Stimulated activated CD4-positive, alpha-beta T cell treated with anti-CD3 and anti-CD28 coated beads, TNF-alpha, amount 100 ng/mL, for 48 hours (primary cell): ENCODE measurements at places on chromosomes 3 and 15.

- no peak for DNase-seq
These were observed 897.3 kb downstream of the ROBO1 start for GRCh38 chr3:78870484-78870883.

DNA sequence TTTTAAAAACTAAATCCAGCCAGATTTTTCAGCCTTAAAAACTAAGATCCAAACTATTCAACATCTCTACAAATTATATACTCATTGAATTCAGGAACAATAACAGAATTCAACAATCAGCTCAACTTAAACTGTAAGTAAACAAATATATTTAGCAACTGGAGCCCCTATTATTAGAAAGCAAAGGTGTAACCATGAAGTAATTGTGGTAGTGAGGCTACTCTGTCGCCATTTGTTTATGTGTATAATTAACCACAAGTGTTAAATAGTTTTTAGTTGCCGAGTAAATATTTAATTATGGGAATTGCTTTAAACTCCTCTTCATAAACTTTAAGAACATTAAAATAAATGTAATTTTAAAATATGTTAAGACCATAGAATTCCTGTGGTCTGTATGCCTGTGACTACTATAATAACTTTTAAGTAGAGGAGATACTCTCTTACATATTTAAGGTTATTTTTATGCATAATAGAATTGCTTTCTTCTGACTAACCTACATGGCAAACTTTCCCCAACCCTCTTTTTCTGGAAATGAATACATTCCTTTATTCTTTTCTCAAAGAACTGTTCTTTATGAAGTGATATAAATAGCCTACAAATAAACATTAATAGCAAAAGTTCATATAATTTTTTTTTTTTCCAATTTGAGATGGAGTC, 51.2 kb downstream of the MFN1 start:
- no peak for DNase-seq

DNA sequence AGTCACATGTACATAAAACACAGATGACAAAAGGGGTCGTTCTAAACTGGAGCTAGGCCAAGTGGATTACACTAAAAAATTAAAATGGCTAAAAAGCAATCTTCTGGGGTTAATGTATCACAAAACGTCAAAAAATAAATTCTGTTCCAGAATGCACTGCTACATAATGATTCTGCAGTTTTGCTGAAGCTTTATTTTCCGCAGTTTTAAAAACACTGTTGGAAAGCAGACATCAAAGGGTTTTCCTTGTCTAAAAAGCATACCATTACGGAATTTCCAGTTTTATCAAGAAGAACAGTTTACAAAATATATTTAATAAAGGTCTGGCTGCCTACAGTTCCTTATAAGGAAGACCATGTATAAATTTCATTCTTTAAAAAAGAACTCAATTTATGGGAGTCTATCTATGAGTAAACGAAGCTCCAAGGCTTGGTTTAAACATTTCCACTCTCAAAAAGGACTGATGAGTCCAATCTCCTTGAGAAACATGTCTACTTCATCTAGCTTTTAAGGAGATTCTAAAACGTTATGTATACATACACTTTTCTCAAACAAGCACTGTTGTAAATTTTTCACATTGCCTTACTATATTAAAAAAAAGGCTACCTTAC, 1.3 kb downstream of the DMXL2 start:
- no peak for DNase-seq

- DNase-seq, result no peak
These were observed 66.3 kb downstream of the CCR1 start for GRCh38 chr3:46141813-46142212.

- DNase-seq, result no peak
These were observed 146.0 kb upstream of the SMAD3 start for GRCh38 chr15:66919421-66919820.

GRCh38 chr3:138439646-138440045, 5.2 kb downstream of the ESYT3 start:
- no peak for DNase-seq

DNA sequence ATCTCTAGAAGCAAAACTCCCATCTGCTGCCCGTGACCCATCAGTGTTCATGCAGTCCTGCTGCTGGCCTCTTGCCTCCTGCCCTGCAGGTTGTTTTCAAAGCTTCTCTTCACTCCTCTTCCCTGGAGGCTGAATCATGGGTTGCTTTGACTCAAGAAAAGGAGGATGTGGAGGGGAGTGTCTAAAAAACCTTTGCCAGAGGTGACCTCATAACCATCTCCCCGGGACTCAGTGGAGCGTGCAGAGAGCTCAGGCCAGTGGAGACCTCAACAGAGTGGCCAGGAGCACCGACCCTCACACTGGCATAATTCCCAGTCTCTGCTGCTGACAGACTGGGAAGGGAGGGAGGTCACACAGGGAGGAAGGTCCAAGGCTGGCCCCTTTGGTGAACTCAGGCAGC, 60.9 kb upstream of the ITGA11 start:
- no peak for DNase-seq

GRCh38 chr3:185319801-185320200, 43.1 kb upstream of the MAP3K13 start:
- no peak for DNase-seq

- no peak for DNase-seq
These were observed 17.9 kb upstream of the ADIPOQ start for GRCh38 chr3:186824430-186825139.

DNA sequence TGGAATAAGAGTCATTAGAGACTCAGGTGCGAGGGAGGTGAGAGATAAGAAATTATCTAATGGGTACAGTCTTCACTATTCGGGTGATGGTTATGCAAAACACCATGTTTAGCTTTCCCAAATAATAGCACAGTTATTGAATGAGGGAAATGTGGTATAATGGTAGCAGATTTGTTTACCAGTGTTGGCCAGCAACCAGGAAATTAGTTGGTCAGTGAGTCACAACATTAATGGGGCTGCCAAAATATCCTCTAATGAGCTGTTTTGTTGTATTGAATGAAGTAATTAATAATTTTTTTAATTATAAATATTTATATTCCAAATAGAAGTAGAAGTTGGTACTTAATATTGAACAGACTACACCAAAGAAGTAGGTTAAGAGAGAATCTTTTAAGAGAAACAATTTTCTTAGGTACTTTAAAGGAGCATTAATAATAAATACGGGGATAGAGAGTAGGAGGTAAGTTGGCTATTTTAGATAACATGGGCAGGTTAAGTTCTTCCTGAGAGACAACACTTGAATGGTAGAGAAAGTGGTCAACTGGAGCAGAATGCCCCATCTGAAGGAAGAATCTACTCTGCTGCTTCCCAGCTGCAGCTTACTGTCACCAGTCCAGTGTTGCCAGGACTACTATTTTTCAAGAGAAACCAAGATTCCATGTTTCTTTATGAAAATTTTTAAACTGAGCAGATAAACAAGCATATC, 218.8 kb downstream of the UBE2E2 start:
- no peak for DNase-seq

DNA sequence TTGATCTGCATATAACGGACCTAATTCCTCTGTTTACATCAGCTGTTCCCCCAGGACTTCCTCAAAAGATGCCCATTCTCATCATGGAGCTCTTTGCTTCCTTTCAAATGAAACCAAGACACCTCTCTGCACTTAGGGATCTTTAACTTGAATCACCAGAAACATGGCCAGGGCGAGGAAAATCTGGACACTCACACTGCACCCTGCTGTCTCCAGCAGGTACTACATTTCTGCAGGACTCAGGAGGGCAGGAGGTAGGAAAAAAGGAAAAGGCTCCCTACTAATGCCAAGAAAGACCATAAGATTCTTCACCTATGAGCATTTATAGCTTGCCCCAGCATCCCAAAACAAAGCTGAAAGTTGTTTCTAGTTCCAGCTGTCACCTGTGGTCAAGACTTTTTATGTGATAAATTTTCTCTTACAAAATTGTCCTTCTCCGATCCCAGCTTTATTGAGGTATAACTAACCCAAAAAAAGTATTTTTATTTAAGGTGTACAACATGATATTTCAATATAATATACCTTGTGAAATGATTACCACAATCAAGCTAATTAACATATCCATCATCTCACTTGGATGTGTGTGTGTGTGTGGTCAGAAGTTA, 87.3 kb upstream of the C15orf61 start:
- DNase-seq, result peak; percentile 8

GRCh38 chr15:88331291-88331690, 74.8 kb upstream of the NTRK3 start:
- peak; percentile 56 for DNase-seq

DNA sequence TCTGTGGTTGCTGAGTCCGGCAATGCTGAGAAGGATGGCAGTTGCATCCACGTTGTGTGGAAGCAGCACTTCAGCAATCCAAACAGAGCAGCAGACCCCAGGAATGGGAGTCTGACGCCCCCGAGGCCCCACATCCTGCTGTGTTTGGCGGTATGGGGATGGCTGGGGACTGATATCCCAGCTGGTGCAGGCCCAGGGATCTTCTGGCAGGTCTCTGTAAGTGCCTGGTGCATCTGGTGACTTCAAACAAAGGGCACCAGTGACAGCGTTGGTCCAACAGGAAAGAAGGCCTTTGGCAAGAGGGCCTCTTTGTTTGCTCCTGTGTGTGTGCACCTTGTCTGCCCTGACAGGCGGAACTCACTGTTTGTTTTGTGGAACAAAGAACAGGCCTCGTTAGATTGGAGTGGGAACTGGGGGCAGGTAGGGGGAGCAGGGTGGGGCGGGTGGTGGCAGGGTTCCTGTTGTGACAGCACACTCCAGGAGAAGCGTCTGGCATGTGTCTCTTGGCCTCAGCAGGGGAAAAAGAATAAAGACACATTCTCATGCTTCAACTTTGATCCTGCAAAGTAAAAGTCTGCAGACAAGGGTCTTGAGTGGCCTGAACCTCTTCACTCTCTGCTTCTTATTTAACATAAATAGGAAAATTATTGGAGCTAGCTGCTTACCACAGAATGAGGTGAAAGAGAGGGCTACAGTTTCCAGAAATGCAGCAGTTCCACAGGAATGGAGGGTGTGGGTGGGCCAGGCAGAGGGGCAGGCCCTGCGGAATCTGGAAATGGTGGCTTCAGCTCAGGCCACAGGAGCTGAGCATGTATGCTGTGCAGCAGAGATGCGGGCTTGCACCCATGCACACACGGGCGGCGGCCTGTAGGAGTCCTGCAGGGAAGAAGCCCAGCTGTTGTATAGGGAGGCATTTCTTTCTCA, 94.5 kb upstream of the MYZAP start:
- no peak for DNase-seq

DNA sequence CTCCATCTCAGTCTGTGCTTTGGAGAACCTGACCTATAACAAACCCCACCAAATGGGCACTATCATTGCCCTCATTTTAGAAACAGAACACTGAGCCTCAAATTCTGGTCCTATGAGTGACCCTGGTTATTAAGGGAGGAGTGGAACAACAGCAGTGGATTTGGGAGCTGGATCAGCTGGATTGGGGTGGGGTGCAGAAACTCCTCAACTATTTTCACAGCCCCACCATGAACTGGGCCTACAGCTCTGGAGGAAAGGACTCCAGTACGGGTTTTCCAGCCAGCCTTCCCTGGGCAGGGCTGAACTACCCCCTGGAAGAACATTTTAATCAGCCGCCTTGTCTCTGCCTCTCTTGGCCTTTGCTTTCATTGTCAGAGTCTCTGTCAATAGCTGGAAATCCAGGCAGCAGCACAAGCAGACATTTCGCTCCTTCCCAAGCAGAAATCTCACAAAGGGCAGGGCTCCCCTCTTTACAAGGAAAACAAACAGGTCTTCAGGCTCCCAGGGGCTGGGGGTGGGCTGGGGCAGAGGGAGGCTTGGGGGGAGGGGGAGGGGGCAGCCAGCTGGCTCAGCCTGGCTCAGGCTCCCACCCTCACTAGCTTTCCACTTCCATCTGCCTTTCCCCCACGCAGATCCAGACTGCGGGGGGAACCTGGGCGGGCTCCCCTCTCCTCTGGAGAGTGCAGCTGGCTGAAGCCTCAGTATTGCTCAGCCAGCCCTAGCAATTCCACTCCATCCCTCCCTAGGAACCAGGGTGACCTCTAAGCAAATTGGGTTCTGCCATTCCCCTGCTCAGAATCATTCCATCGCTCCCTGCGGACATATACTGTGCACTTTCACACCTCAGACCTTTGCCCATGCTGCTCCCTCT, 13.7 kb upstream of the TLE3 start:
- DNase-seq, result no peak

GRCh38 chr3:18385706-18386105, 39.4 kb downstream of the SATB1 start:
- DNase-seq, result no peak

GRCh38 chr3:101170806-101171558, 149.4 kb downstream of the IMPG2 start:
- DNase-seq, result no peak

DNA sequence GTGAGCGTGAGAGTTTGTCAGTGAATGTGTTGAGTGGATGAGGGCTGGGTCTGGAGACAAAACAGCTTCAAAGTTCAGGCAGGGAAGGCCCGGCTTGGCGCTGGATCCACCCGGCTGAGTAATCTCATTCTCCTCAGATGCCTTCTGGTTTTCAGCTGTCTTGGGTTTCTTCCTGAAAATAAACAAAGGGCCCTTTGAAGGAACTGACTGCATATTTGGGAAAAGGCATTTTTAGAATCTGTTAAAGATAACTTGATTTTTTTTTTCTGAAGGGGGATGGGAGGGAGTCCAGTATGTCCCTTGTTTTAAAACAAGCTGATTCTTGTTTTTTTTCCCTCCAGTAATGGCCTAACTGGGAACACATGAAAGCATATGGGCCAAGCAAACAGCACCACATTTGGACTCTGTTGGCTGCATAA, 86.4 kb downstream of the TIGIT start:
- no peak for DNase-seq

GRCh38 chr15:98428253-98428989, 219.9 kb upstream of the IGF1R start:
- DNase-seq, result peak; percentile 27

DNA sequence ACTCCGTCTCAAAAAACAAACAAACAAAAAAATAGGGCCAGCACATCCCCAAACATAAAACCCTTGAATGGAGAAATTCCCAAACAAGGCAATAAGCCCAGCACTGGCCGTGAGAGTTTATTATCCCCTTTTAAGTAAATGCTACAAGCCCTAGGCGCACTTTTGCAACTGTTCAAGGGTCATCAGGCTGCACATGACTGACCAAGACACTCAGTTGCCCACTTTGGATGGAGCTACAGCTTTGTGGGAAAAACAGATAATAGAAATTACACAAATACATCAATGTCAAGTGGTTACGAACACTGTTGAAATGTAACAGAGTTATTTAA, 33.7 kb upstream of the ZNF445 start:
- DNase-seq, result no peak

DNA sequence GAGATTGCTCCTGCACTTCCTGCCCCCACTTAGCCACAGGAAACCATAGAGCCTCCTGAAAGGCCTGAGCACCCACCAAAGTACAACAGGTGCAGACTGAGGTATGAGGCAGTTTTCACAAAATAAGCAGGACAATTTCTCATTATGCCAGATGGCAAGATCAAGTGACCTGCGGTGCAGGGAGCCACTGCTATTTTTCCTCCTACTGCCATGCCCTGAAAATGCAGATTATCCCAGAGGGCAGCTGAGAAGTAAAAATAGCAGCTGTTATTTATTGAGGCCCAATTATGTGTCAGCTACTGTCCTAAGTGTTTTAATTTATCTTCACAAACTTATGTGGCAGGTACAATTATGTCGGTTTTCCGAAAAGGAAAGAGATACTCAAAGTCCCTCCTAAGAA, 209.5 kb upstream of the ST8SIA2 start:
- no peak for DNase-seq

- DNase-seq, result no peak
These were observed 26.9 kb downstream of the MKRN2OS start for GRCh38 chr3:12518261-12519028.

- peak; percentile 43 for DNase-seq
These were observed 1.1 kb upstream of the EIF2B5 start for GRCh38 chr3:184133840-184134745.

- DNase-seq, result no peak
These were observed 600.3 kb upstream of the TGFBR2 start for GRCh38 chr3:30006111-30006510.
